ENCODE measurements at places on chromosomes 11 and 22.
A peak's percentile ranks its signal among the peaks of the same experiment; 100 is the strongest.

DNA sequence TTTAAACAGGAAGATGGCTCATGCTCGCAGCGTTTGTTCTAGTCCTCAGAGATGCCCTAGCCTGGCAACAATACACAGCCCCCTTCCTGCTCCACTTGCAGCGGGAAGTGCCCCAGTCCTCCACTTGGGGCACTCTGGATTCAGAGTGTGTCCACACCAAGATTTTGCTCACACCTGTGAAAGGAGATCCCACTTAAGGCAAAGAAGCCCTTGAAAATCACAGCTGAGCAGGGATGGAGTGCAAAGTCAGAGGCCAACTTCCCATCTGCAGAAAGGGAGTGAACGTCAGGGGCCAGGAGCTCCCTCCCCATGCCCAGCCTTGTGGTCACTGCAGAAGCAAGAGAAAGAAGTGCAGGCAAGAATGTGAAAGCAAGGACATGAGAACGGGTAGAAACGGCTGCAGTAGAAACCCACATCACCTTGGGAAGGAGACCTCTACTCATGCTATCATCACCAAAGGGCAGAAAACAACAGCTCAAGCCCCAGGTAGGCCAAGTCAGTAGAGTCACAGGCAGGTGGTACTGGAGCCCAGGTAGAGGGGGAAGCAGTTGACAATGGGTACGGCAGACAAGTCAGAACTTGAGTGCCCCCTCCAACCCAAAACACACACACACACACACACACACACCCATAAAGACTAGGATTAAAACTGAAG, 157.4 kb downstream of the BUD13 start:
- no peak for DNase-seq

- no peak for DNase-seq
These were observed 4.6 kb upstream of the PC start for GRCh38 chr11:66962801-66963200.

- DNase-seq = no peak
These were observed 3.8 kb downstream of the OR10S1 start for GRCh38 chr11:123973816-123974215.

DNA sequence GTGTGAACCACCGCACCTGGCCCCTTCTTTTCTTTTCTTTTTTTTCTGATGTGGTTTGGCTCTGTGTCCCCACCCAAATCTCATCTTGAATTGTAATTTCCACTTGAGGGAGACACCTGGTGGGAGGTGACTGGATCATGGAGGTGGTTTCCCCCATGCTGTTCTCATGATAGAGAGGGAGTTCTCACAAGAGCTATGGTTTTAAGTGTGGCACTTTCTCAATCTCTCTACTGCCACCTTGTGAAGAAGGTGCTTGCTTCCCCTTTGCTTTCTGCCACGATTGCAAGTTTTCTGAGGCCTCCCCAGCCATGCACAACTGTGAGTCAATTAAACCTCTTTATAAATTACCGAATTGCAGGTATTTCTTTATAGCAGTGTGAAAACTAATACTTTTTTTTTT, 4.9 kb upstream of the TCN2 start:
- DNase-seq = no peak

DNA sequence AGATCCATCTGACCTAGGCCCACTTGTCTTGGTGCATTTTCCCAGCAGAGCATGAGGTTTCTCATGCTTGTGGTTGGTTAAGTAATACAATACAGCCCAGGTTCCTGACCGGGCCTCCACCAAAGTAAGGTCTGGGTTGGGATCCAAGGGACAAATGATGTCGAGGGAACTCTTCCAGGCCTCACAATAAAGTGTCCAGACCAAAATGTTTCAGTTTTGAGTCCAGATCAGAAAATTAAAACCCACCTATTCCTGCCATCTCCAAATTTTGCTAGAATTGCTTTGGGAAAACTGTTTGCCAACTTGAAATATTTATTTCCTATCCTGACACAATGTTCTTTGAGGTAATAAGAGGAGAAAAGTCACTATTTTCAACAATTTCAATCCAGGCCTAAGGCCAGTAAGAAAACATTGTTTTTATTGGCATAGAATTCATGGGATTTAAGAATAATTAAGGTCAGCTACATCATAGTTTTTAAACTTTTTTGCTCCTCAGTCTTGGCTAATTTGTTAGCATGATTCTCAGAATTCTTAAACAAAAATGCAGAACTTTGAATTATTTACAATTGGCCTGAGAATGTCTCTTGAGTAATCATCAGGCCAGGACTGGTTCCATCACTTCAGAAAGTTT, 51.4 kb downstream of the ME3 start:
- DNase-seq = no peak

DNA sequence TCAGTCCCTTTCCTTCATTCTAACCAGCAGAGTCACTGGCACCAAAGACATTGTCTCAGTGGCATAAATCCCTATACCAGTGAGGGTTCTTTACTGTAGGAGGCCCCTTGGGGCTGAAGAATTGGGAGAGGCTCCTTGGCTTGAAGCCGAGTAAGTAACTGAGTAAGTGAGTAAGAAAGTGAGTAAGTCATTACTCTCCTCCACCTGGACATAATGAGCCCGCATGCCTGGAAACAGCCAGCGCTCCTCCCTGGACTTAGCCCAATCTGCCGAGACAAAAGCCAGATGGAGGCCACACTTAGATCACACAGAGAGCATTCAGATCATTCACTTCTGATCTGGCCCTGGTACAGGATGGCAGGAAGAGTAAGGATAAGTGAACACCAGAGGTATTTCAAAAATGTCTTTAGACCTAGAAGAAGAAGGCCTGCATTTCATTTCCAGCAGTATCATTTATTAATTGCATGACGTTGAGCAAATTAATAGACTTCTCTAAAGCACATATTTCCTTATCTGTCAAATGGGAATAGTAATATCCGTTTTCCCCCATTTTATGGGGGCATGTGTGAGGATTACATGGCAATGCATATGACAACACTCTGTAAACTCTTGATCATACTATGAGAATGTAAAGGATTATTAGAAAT, 8.2 kb upstream of the MICAL3 start:
- no peak for DNase-seq

DNA sequence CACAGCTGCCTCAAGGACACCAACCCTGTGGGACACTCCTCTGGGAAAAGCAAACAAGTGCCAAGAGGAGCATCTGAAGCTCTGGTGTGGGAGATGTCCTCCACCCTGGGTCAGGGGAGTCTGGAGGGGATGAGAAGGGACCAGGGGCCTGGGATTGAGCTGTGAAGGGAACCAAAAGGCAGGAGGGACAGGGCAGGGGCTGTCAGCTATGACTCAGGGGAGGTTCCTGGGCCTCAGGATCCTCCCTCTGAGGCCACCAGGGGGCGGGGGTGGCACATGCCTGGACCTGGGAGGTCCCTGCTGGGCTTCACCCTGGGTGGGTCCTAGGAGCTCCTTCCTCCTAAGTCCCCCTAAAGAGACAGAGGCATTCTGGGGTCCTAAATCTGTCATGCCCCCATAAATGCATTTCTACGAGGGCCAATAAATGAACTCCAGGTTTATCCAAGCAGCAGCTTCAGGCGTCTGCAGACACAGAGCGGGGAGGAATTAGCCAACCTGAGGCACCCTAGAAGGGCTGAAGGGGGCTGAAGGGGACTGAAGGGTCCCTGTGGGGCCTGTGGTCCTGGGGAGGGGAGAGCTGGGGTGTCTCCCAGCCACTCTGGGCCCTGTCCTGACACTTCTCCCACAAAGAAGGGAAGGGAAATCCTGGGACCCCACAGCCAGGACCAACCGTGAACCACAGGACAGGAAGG, 31.9 kb upstream of the IGLL5 start:
- no peak for DNase-seq

DNA sequence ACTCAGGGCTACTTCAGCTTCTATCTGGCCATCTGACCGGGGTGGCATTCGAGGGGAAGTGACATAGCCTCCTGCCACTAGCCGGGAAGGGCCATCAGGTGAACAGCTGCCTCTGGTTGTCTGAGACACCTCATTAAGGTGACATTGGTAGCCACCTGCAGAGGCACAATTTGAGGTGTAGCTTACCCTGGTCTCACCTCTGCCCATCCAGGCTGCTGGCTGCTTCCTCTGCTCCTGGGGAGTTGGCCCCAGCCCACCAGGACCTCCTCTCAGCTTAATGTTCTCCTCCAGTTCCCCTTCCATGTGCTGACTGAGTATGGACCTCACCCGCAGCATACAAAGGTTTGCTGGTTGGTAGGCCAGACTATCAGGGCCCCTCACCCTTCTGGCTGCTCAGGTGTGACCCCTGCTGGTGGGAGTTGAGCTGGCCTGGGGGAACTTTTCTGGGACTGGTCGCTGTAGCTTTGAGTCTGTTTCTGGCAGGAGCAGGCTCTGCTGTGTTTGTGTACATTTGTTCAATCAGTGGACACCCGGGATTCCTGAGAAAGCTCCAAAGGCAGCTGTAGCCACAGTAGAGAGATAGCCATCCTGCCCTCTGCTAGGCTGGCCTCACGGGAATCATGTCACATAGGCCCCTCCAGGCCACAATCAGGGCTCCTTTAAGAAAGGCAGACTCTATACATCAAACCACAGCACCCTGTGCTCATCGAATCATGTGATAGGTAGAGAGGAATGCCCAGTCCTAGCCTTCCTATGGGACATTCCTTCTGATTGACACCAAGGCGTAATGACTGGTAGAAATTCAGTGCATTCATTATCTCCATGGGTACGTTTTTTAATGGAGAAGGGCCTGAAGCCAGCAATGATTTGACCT, 295.1 kb upstream of the PLET1 start:
- peak; percentile 17 for DNase-seq

DNA sequence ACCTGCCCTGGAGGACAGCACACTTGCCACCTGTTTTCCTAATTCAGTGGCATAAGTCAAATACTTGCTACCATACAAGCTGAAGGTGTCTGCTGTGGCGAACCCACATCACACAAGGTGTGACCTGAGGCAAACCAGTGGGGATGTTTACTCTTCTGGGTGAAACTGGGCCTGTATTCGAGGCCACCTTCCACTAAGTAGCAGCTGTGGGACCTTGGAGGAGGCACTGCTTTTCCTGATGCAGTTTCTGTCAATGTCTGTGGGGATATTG, 927.4 kb downstream of the BRD1 start:
- DNase-seq = no peak

DNA sequence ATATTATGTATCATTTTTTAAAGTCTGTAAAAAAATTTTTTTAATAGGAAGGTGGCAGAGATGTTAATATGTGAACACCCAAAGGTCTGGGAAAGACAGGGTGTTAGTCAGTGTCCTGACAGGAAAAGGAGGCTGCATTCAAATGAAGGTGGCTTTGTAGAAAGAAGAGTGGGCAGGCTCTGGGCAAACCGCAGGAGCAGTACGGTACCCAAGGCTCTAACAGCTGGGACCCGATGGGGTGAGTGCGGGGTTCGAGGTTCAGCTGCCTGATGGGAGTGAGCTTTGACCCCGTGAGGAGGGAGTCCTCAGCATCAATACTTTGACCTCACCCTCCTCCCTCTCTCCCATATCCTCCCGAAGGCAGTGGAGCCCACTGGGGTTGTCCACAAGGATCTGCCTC, 142.5 kb downstream of the C11orf91 start:
- DNase-seq = no peak

GRCh38 chr11:28318871-28319270, 210.7 kb downstream of the METTL15 start:
- DNase-seq = no peak

GRCh38 chr22:29117799-29118477, 45.1 kb downstream of the KREMEN1 start:
- no peak for DNase-seq

DNA sequence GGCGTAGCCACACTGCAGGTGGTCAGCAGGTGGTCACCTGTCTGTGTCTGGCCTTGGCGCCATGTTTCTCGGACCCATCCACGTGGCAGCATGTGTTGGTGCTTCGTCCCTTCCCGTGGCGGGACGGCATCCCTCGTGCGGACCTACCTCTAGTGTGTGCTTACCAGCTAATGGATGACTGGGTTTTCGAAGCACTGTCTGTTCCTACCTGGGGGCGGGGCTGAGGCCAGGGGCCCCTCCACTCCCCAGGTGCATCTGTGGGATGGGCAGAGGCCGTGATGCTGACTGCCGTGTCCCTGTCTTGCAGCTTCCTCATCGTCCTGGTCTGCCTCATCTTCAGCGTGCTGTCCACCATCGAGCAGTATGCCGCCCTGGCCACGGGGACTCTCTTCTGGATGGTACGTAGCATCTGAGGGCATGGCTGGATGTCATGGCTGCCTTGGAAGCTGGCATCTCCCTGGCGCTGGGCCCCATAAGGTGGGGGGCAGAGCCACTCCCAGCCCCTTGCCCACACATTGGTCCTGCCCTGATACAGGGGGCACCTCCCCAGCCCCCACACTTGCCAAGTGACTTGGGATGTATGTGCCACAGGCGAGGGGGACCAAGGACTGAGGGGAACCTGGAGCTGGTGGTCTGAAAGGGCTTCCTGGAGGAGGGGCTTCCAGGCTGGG, 82.9 kb downstream of the KCNQ1 start:
- no peak for DNase-seq

GRCh38 chr11:67371911-67372320, 1.5 kb downstream of the CLCF1 start:
- no peak for DNase-seq

DNA sequence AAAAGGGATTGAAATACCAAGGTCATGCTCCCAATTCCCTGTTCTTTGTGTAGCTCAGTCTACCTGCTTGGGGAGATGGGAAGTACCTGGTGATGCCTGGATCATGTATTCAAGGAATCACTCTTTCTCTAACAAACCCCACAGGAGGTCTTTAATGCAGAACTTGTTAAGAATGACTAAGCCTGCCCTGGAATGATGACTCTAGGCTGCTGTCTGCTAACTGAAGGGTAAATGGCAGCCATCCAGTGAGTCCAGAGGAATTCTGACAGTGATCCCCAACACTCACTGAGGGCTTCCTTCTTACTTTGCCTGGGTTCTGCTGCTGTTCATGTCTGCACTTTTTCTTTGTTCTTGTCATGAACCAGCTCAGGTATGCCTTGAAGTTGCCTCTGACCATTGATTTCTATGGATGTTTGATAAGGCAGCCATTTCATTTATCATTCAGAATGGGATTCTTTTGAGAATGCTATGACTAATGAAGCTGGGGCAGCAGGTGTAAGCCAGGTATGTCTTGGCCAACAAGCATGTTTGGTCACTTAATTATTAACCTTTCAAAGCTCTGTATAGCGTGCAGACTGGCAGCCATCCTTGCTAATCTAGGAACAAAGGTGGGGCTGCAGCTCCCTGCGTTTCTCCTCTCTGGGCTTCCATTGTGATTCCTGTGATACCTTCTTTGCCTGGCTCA, 11.4 kb downstream of the PRSS23 start:
- no peak for DNase-seq

- no peak for DNase-seq
These were observed 6.8 kb upstream of the LIF start for GRCh38 chr22:30253205-30253852.

GRCh38 chr11:45806072-45806933, 1.4 kb downstream of the SLC35C1 start:
- DNase-seq = no peak

GRCh38 chr11:67306769-67307544, 3.6 kb downstream of the SSH3 start:
- DNase-seq = no peak
